ENCODE measurements at places on chromosomes 4 and X.

GRCh38 chrX:11756354-11757318, 1.4 kb upstream of the MSL3 start:
- DNase-seq = no peak

DNA sequence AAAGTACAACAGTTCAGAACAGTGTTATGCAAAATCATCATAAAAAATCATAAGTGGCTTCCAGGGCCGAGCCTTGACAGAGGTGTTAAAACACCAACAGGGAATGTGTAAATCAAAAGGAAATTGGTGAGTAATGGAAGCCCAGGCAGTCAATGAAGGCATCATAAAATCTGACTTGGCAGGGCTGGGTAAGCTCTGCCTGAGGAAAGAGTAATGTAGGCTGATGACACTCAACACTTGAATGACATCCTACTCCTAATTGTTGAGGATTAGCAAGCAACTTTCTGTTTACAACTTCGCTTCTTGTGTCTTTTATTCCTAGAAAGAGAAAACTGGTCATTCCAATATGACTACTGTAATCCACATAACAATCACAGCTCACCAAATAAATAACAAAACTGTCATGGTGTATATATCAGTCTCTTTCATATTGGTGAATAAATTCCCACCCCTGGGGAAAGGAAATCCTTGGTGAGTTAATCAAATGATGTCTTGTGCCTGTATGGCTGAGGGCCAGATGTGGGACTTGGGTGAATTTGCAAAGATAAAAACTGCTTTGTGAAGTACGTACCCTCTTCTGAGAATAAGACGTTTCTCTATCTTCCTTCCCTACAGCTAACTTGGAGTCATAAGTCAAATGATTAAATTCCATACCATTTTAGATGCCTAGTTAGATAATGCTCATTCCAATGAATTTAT, 196.8 kb downstream of the DCHS2 start:
- DNase-seq = no peak

DNA sequence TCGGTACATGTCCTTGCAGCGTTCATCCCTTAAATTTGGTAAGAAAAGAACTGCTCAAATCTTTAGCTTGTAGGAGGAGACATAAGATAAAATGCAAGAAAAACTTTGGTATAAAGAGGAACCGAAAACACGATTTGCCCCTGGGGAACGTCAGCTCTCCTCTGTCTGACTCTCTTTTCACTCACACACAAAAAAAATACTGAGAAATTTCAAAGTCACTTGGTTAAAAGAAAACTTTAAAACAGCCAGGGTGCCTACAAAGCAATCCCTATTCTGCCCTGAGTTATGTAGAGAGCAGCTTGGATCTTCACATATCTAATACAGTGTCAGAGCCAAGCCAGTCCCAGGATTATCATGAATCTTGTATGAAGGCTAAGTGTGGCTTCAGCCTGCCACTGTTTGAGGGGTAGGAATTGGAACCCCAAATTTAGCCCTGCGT, 248.5 kb upstream of the CXXC4 start:
- DNase-seq = no peak

- DNase-seq = no peak
Observed at GRCh38 chr4:87045234-87045558, 110.4 kb downstream of the AFF1 start.

DNA sequence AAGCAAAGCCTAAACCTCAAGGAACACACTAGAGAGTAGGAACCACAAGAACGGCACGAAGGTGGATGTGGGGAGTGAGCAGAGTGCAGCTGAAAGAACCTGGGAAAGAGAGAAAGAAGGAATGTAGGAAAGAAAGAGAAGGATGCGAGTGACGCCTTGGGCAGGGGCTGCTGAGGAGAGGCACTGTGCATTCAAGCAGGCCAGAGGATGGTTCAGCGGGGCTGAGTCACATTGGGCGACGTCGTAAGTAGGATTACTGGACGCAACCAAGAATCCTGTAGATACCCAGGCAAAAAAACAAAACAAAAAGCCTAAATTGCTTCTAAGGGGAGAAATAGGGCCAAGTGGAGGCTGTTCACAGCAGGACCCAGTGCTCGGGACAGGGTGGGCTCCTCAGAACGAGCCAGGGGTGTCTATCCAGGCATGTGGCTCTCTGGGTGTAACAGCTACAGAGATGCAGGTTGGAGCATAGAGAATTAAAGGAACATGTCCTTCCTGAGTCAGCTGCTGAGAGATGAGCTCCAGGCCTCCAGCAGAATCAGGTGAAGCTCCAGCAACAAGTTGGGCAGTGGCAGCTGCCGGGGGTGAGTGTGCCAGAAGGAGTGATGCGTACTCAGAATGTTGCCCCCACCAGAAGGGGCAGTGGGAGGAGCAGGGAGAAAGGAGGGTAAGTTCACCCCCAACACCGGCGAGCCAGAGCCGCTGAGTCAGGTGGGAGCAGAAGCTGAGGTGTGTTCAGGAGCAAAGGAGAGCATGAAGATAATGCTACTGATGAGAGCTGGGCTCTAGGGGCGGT, 38.6 kb downstream of the NELFA start:
- DNase-seq = no peak

GRCh38 chr4:18880871-18881270, 859.3 kb upstream of the LCORL start:
- no peak for DNase-seq

- no peak for DNase-seq
Observed at GRCh38 chr4:173235050-173235449, 66.4 kb downstream of the GALNT7 start.

- no peak for DNase-seq
Observed at GRCh38 chr4:143391895-143392294, 55.2 kb downstream of the GAB1 start.
